ENCODE measurements at places on chromosomes 5 and 9. TPM values are rescaled to one million over a fixed set of nuclear protein-coding genes. Genes with fewer than 3 reads are reported as not detected.

ALDH1A1 gene
- total RNA-seq = not detected

ADAMTS13 gene
- 1.2 TPM for total RNA-seq

KCNN2 gene
- total RNA-seq = not detected

MARVELD2 gene
- total RNA-seq = 0.37 TPM

PCDHA5 gene
- total RNA-seq = not detected

KCNT1 gene
- not detected for total RNA-seq

CLTA gene
- 166 TPM for total RNA-seq

TTC39B gene
- 19.1 TPM for total RNA-seq

SPINK4 gene
- total RNA-seq = not detected

TMEM215 gene
- not detected for total RNA-seq

DNA sequence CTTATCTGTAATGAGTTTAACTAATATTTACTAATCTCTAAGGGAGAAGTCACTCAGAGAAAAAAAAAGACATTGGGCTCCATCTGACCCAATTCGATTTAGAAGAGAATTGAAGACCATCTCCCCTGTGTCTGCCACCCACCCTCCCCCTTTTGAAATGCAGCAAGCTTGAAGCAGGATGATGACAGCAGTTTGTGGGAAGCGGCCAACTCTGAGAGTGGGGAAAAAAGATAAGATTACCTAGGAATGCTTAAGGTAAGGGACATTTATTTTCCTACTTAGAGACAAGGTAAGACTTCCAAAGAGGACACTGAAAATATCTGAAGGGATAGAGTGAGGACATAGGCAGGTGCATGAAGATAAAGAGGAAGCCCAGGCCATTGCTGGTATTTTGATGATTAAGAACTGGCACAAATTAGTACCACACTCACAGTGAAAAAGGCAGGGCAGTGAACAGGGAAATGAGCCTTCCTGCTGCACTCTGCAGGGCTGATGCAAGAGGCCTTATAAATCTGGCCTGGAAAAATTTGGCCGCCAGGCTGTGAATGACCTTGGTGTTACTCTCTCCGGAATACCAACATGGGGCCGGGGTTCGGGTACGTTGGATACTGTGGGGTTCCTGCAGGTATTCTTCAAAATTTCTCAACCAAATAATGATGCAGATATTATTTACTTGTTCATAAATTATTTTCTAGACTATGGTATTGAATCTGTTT lies 42.3 kb downstream of the HTR1A start:
- no peak for ATAC-seq

DNA sequence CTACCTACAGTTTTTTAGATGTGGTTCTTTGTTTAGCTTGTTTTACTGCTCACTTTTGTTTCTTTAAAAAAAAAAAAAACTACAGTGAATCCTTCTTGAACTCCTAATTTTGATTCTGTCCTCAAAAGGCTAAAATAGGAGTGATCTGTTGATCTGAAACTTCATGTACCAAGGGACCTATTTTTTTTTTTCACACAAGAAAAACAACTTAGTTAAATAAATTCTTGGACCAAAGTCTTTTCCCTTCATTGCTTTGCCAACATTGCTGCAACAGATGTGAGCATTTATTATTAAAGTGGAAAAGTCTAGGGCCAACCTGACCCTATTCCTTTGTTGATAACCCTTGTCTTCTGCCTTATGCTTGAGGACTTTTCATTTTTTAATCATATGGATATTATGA lies 236.8 kb downstream of the ARHGEF28 start:
- ATAC-seq = no peak

DNA sequence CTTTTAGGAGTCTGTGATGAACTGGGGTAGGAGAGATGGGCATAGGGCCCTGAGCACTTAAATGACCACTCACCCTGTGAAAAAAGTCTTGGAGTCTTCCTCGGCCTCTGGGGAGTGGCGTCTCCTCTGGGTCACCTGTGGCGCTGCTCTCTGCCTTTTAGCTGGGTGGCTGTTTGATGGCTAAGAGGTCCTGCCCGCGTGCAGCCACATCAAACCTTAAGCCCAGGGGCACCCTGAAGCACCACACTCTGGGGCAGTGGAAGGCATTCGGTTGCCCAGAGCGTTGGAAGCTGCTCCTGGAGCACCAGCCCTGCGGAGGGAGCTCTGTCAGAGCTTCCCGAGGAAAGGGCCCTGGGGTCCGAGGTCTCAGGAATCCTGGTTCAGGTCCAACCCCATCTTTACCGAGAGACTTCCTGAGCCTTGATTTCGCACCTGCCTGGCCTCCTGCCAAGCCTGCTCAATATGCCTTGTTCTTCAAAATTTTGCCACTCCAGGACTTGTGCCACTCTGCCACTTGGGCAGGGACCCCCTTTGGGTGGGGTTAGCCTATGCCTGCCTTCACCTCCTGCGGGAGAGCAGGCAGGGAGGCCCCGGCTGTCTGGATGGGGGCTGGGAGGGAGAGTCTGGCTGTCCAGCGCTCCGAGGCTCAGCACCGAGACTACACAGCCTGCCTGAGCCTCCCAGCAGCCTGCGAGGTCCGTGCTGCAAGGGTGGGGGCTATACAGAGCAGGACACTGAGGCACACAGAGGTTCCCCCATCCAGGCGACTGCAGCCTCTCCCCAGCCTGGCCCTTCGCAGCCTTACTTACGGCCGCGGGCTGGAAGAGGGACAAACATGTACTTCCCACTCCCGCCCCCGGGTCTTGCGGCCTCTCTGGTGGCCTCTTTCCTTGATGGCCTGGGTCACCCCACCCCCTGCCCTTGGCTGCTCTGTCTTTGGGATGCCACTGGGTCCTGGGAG lies 63.4 kb upstream of the RNU6ATAC start:
- ATAC-seq = no peak

GRCh38 chr9:119435076-119435475 lies 65.8 kb upstream of the BRINP1 start:
- ATAC-seq = no peak

- ATAC-seq = no peak
Measured at GRCh38 chr9:72315089-72315509, 49.9 kb downstream of the ZFAND5 start.

DNA sequence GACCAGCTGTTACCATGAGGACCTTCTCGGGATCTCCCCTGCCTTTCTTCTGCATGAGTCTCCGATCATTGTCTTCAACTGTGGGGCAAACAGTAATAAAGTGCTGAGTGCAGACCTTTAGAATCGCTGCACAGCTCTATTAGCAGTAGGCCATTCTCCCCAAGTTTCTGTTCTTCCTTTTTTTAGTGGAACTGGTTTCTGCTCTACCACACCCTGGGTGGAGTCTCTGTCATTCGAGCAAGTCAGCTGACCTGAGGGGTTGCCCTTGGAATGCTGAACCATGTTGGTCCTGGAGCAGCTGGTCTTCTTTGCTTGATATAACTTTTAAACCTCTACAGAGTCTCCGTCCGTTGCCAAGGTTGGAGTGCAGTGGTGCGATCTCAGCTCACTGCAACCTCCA lies 33.4 kb upstream of the GNPDA1 start:
- ATAC-seq = no peak

GRCh38 chr5:13985731-13986418 lies 41.4 kb upstream of the DNAH5 start:
- no peak for ATAC-seq

GRCh38 chr5:14490309-14490711 lies 91.3 kb upstream of the OTULINL start:
- ATAC-seq = no peak

- no peak for ATAC-seq
Measured at GRCh38 chr5:103587185-103587748, 24.7 kb upstream of the NUDT12 start.

DNA sequence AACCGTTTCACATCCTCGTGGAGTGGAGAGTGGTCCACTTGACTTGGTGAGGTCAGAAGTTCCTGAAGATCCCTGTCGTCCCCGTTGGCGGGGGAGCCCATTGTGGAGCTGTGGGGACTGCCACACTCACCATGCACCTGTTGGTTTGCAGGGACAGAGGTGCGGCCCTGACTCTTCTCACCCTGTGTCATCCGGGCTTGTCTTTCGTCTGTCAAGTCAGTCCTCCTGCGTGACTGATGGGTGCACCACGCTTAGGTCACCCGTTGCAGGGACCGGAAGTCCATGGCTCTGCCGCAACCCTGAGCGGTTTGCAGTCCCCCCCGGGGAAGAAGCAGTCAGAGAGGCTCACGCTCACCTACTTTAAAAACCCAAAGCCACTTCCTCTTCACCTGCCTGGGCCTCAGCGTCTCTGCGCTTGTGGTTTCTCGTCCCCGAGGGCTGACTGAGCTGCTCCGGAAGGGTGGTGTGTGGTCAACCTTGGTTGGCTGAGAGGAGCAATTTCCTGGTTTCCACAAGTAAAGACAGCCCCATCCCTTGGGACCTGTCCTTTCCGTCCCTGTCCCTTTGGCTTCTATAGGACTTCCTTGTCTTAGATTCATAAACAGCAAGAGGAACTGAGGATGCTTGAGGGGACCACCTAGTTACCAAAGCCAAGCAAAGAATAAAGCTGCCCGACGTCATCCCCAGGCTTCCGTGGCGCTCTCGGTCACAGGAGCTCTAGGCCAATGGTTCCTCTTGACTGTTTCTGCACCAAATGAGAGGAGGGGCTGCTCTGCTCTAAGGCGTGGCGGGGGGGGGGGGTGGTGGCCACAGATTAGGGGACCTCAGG lies 53.2 kb downstream of the USP20 start:
- ATAC-seq = peak; percentile 57

DNA sequence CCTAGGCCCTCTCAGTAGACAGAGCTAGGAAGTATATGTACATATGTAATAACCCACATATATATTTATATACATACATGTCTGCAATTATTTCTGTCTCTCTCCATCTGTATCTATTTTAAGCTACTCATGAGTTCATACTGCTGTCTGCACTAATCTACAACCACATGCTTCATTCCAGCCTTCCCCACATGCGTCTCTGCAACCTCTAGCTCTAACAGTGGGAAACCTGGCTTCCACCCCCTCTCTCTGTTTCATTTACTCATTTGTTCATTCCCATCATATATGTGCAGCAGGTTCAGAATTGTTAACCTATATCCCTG lies 23.3 kb downstream of the DCANP1 start:
- ATAC-seq = no peak

DNA sequence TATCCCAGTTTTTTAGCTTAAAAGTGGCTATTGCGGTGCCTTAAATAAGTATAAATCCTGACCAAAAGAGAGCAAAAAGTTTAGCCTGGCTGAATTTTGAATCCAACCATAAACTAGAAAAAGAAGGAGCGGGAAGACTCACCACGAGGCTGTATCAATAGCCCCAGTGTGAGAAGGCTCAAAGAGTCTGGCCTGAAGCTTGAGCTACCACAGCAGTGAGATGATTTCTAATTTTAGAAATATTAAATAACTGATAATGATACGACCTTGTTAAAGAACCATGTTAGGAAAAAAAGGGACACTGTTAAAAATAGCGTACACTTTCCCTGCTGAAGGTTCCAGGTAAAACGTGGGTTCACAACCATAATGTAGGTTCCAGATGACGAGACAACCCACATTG lies 134.1 kb upstream of the ZNF462 start:
- ATAC-seq = no peak

GRCh38 chr9:113788616-113789330 lies 87.3 kb upstream of the ZNF618 start:
- ATAC-seq = no peak

DNA sequence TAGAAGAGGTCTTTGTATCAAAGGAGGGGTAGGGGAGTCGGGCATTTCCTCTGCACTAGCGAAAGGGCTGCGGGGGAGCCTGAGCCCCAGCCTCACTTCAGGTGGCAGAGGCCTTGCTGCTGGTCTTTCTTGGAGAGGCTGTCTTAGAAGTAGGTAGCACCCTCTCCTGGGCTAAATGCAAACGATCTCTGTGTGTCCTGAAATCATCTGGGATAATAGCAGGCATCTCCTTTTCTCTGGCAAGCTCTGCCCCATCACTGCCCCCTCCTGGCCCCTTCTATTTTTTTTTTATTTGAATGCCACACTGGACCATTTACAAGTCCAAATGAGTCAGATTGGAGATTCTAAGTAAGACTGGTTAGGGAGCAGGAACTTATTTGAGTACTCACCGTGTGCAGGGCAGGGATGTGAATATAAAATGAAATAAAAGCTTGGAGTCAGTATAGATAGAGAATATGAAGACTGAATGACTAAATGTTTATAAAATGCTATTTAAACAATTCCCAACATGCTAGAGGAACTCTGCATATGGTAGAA lies 137.1 kb downstream of the FGF1 start:
- peak; percentile 89 for ATAC-seq

DNA sequence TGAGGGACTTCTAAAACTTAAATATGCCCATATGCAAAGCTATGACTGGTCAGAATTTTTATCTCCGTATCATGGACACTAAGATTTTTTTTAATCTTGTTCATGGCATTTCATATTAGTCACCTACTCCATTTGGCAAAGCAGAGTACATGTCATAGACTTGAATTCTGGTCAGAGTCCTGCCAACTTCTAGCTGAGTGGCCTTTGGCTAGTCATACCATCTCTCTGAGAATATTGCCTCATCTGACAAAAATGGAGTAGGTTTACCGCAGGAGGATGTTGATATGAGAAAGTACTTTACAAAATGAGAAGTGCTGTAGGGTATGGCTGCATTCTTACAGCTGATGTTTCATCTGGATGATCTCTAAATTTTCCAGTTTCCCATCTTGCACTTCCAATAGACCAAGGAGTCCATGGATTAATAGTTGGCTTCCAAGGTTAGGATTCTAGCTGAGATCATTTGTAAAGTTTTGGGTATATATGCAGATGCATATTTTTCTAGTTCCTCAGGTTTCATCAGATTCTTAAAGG lies 150.8 kb upstream of the NR3C1 start:
- ATAC-seq = no peak

GRCh38 chr5:125584140-125584520 lies 837.7 kb upstream of the ZNF608 start:
- no peak for ATAC-seq

DNA sequence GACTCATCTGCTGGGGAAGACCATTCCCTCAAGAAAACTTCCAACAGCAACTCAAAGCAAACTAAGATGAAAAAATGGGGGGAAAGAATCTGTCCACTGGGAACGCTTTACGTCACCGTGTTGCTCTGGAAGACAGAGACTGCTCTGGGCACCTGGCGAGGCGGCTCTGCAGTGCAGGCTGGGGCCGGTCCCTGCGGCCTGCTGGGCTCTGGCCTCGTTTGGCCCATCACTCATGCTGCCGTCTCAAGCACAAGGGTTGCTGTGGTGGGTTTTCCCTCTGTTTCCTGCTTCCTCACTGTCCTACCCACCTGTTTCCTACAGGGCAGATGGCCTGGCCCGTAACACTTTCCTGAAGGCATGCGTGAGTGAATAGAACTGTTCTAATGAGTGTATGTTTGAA lies 92.9 kb upstream of the OTULINL start:
- no peak for ATAC-seq

GRCh38 chr9:75866273-75866871 lies 24.1 kb upstream of the PCSK5 start:
- ATAC-seq = no peak

- ATAC-seq = no peak
Measured at GRCh38 chr5:93249651-93250289, 331.2 kb downstream of the NR2F1-AS1 start.

DNA sequence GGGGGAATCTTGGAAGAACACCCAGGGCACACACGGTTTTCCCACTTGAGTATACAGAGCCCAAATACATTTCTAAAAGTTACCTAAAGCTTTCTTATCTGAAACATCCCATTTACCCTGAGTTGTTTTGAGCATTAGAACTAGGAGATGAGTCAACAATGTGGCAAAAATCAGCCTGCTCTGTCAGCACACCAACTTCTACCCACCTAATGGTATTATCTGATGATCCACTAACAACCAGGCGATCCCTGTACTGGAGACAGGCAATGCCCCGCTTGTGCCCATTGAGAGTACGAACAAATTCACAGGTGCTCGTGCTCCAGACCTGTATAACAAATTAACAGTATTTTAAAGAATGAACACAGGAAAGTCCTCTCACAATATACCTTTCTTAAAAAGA lies 87.0 kb downstream of the SMIM23 start:
- ATAC-seq = no peak

- ATAC-seq = no peak
Measured at GRCh38 chr5:180352116-180353047, 754 bp downstream of the GFPT2 start.

Measured in activated T-helper 17 cell treated with anti-CD3 and anti-CD28 coated beads, Interleukin-2, amount 50 U/mL, for 72 hours (primary cell).